ENCODE measurements at places on chromosomes 5 and 9.

GRCh38 chr9:12648925-12649324, 44.3 kb upstream of the TYRP1 start:
- no peak for DNase-seq

GRCh38 chr9:93931905-93932304, 23.2 kb downstream of the BARX1 start:
- DNase-seq = no peak

DNA sequence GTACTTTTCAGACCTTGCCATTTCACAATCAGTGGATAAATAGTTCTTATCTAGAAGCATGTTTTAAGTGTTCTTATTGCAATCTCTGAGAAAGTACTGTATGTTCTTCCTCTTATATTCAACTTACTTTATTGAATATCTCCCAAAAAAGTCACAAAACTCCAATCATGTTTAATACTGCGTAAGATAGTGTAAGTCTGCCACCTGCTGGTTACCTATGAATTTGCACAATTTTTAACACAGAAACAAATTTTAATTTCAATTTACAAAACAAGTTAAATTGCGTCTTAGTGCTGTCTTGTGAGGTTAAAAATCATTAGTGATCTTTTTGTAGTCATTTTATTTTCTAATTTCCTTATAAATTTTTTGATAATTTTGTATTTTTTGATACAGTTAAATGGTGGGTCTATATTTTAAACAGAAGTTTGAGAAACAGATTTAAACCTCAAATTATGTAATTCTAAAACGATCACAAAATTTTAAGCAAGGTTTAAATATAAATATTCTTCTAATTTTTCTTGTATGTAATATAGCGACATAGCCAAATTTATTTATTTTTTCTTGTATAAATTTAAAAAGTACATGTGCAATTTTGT, 115.8 kb downstream of the EMB start:
- DNase-seq = peak; percentile 0

DNA sequence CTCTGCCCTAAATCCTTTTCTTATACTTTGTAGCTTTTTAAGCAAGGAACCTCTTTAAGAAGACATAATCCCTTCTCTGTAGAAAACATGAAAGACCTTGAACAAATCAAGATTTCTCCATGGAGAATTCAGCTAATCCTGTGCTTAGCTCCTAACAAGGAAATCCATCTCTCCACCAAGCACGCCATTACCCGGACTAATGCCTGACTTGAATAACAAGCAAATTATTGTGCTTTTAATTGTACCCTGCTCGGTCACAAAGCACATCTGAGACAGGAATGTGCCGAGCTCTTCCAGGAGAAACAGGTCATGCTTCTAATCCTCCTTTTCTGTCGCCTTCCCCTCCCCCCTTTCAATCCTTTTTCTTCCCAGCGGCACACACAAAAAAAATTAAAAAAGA, 141.3 kb downstream of the PSAT1 start:
- no peak for DNase-seq

DNA sequence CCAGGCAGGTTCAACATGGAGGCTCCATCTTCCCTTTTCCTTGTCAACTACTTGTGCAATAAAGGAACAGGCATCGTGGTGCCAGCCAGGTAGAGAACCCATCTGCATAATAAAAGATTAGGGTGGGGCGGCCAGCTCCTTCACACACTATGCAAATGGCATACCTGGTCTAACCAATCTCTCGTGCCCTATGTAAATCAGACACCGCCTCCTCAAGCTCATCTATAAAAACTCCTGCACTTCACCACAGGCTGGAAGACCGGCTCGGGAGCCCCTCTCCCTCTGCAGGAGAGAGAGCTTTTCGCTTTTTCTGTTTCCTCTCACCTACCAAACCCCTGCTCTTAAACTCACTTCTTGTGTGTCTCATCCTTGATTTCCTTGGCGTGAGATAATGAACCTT, 244.3 kb upstream of the PUM3 start:
- no peak for DNase-seq

DNA sequence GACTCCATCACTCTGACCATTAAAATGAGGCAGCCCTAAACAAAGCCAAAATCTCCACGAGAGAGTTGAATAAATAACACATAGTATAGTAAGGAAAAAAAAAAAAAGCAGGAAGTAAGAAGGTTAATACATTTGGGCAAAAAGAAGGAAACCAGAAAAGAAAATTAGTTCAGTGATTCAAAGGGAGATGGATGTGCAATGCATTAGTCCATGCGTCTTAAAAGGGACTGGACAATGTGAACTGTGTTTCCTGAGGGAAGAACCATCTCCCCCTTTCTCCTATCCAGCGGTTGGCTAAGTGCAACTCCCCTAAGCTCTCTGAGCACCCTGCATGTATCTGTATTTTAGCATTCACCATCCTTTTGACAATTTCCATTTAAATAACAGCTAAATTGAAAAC, 1.4 kb downstream of the ANKRA2 start:
- DNase-seq = no peak

DNA sequence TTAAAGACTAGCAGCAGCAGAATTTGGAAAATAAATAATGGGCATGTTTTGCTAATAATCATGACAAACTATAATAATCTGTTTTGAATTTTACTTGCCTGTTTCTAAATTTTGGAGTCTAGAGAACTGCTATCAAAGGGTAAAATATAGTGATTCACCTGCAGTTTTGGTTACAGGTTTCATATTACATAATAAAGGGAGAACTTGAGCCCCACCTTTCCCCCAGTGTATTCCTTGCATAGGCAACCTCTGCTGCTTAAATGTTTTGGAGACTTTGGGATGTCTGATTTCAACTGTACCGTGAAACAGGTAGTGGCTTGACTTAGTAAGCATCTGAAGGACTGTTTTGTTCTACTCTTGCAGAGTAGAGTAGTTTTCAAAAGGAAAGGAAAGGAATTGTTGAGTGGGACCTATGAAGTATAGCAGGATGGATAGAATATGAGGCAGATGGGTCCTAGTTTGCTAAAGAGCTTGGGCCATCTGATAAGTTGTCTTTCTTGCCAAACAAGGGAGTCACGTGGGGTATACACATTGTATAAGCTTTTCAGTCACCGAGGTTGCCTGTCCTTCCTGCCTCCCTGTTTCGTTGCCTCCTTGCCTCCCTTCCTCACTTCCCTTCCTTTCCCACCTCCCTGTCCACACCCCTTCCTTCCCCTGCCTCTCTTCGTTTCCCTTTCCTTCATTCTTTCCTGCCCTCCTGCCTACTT, 19.1 kb downstream of the CREBRF start:
- DNase-seq = no peak

DNA sequence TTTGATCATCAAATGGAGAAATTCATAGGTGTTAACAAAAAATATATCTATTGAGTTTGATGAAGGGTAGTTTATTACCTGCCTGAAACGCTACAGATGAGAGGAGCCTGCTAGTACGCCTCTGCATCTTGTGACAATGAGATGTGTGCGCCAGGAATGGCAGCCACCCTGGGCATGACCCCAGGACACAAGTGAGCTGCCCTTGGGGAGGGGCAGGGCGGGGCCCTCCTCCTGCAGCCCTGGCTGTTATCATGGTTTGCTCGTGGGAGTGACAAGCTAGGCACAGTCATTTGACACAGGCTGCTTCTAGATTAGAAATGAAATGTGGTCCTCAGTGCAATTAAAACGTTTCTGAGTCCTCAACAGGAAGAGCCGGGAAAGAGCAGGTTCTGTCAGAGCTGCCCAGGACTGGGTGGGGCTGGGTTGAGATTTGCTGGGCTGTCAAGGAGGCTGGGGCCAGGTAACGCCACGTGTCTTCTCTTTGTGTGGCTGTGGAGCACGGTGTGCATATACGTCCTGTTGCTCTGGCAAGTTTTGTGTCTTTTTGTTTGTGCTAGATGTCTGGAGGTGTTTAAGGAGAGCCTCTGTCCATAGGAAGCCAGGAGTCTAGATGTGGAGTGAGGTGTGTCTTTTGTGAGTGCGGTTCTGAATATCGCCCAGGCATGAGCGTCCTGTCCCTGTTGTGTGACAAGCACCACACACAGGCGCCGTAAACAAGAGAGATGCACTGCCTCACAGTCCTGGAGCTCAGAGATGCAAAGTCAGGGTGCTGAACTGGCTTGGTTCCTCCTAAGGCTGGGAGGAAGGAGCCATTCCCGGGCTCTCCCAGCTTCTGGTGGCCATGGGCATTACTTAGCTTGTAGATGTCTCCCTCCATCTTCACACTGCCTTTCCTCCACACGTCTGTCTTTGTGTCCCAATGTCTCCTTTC, 129.0 kb upstream of the IRX4 start:
- DNase-seq = no peak

- DNase-seq = no peak
Observed at GRCh38 chr9:131271506-131271931, 4.8 kb downstream of the FAM78A start.

GRCh38 chr9:129084087-129084486, 3.2 kb downstream of the DOLPP1 start:
- no peak for DNase-seq

DNA sequence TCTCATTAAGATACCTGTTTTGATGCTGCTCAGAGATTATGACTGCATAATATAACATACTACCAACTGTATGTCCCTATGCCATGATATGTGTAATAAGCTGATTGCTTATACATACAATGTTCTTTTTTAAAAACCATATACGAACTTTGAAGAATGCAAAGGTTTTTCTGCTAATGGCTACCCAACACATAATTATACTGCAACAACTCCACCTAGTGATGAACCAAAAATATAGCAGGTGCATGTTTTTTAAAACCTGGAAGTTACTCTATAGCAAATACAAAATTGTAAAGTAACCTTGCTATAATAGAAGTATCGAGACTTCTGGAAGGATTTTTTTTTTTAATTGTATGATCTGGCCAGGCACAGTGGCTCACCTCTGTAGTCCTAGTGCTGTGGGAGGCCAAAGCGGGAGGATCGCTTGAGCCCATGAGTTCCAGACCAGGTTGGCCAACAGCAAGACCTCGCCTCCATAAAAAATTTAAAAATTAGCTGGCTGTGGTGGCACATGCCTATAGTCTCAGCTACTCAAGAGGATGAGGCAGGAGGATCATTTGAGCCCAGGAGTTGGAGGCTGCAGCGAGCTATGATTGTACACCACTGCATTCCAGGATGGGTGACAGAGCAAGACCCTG, 49.1 kb downstream of the HOMER1 start:
- peak; percentile 9 for DNase-seq

DNA sequence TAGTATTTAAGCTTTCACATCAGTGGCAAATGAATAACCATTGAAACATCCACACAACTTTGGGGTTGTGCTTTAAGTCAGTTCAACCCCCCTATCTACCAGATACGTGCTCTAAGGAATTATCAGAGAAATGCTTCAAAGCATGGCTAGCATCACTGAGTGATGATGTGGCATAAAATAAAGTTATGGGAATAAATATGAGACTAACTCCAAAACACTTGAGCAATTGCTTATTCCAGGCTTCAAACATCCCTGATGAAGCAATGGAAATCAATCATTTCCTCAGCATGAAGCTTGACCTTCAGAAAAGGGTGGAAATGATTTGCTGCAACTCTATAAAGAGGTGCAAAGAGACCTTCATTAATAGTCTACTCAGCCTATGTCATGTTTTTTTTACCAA, 292.0 kb upstream of the SMC2 start:
- DNase-seq = peak; percentile 2

DNA sequence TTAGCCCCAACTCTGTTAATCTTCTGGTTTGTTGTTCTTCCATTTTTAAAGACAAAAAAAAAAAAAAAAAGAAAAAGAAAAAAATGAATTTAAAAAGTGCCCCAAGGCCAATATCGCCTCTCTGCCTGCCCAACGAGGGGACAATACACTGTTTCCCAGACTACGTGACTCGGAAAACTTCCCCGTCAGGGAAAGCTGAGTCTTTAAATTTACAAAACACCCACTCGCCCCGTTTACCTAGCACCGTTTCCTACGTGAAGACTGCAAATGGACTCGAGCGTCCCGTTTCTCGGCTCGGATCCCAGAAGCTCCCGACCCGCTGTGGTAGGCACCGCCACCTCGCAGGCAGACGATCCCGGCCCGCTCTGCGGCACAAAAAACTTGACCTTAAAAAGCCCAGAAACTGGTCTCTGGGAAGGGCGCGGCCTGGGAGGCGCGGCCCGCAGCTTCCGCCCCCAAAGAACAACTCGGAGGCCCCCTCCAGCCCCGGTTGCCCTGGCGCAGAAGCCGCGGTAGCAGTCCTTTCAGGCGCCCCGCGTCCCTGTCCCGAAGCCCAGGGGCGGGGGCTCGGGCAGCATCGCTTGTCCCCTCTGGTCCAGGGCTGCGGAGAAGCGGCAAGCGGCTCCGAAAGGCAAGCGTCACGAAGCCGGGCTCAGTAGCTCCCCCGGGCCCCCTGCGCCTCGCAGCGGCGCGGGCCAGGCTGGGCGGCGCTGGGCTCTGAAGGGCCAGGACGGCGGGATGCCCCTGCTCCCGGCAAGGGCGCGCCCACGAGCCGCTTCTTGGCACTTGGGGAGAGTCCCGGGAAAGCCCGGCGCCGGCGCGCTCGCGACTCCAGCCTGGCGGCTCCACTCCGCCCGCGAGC, at the start of gene GCNT4:
GCNT4 (minus strand) TSS at position 367 of the 862 bp plus-strand sequence. CDS start 22,521 bp downstream, outside the sequence.
- peak; percentile 38 for DNase-seq

GRCh38 chr9:77898864-77899263, 132.7 kb downstream of the GNAQ start:
- DNase-seq = no peak

DNA sequence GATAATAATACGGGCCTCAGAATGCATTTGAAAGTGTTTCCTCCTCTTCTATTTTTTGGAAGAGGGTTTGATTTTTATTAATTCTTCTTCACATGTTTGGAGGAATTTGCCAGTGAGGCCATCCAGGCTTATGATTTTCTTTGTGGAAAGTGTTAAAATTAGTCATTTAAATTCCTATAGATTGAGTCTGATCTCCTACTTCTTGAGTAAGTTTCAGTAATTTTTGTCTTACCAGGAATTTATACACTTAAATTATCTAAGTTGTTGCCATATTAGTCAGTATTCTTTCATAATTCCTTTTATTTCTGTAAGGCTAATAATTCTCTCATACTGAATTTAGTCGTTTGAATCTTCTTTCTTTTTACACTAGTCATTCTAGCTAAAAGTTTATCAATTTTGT, 25.2 kb upstream of the HAPLN1 start:
- DNase-seq = peak; percentile 36

- DNase-seq = no peak
Observed at GRCh38 chr5:142287096-142287972, 37.5 kb downstream of the SPRY4 start.

DNA sequence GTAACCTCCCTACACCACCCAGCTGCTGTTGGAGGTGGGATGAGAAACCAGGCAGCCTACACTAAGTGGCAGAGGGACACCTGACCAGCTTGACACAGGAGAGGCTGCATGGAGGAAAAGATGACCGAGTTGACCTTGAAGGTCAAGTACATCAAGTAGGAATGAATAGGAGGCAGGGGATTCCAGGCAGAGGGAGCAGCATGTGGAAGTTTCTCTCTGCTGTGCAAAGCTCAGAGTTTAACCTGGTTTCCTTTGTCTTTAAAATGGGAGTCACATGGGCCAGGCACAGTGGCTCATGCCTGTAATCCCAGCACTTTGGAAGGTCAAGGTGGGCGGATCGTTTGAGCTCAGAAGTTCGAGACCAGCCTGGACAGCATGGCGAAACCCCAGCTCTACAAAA, 32.6 kb downstream of the SPRY4 start:
- no peak for DNase-seq

- DNase-seq = peak; percentile 18
Observed at GRCh38 chr5:176803943-176804498, 6.3 kb upstream of the UNC5A start.

- DNase-seq = no peak
Observed at GRCh38 chr5:164220522-164220921, 715.1 kb downstream of the MAT2B start.
